Naive thymus-derived CD4-positive, alpha-beta T cell (primary cell): ENCODE measurements at places on chromosomes 4 and X. TPM values are rescaled to one million over a fixed set of nuclear protein-coding genes. Genes with fewer than 3 reads are reported as not detected.

DNA sequence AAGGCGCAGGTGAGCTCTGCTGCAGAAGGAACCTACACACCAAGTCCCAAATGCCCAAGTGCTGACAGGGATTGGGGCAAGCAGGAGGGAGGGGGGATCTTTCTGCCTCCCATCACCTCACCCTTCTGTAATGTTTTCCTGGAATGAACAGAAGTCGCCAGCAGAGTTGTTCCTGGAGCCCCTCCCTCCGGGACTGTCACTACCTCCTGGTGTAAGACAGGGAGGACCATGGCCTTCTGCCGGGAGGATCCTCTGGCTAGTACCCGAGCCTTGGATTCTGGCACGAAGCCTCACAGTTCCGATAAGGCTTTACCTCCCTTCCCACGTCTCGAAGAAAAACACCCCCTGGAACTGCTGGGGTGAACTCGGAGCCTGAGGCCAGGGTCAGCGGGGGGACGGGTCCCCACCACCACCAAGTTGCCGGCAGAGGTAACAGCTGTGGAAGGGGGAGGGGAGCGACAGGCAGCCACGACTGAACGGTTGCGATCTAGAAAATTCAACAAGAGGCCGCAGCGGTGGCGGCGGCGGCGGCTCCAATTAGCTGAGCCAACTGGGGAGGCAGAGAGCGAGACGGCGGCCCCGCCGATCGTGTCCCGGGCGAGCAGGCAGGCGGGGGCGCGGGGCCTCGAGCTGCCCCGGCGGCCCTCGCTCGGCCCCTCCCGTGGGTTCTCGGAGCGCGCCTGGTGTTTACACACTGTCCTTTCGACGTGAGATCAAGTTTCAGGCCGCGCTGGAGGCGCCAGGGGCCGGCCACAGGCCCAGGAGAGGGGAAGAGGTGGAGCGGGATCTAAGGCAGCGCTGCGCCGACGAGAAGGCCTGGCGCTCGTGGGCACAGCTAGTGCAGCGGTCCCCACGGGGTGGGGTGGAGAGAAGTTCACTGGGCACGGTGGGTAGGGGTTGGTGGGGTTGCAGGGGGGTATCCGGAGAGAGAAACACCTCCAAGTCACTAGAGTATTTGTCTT, 53.7 kb upstream of the BCOR start:
- no peak overlapping the region for H3K4me3 ChIP-seq
- DNase-seq = no peak
- H3K27ac ChIP-seq = no peak overlapping the region

DNA sequence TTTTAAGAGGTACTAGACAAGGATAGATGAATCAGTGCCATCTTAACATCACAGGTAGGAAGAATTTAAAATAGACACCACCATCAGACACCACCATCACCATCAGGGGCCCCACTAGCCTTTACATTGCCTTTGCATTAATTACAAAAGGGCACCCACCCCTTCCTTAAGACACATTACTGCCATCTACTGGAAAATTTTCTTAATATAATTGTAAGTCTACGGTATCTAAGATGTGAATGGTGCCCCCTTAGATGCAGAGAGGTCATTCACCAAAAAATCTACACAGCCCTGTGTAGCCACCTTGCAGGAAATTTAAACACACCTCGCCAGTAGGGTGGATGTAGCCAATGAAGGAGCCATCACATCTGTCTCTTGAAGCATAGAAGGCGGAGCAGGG, 184.1 kb downstream of the MID1IP1 start:
- no peak overlapping the region for H3K27ac ChIP-seq
- peak; percentile 11 for DNase-seq

KCNIP4 gene
- total RNA-seq = not detected

- no peak for DNase-seq
- H3K36me3 ChIP-seq = no peaks in the 10 kb centered on the region
- H3K4me1 ChIP-seq = no peaks in the 10 kb centered on the region
- H3K27me3 ChIP-seq = no peaks in the 10 kb centered on the region
Observed at GRCh38 chrX:134641346-134641745, 16.9 kb downstream of the PLAC1 start.

GC gene
- not detected in 2 replicates for total RNA-seq

GUCY1B1 gene
- 0.29 TPM for total RNA-seq

CXCR3 gene
- 1.5 TPM for total RNA-seq

GRCh38 chr4:41408150-41408549, 129.8 kb upstream of the LIMCH1 start:
- no peak overlapping the region for H3K4me3 ChIP-seq
- no peaks in the 10 kb centered on the region for H3K36me3 ChIP-seq
- no peak for DNase-seq
- no peak overlapping the region for H3K27ac ChIP-seq
- no peaks in the 10 kb centered on the region for H3K27me3 ChIP-seq
- no peaks in the 10 kb centered on the region for H3K4me1 ChIP-seq

GRCh38 chrX:70046978-70047377, 2.8 kb downstream of the AWAT2 start:
- H3K4me3 ChIP-seq = no peak overlapping the region
- no peak overlapping the region for H3K27ac ChIP-seq
- no peaks in the 10 kb centered on the region for H3K27me3 ChIP-seq
- no peak for DNase-seq
- no peaks in the 10 kb centered on the region for H3K4me1 ChIP-seq

GRCh38 chrX:108439426-108439942, at the start of gene COL4A5:
Gene COL4A5, plus strand, starts transcription at chrX:108439838. Its CDS starts 288 bp downstream, at chrX:108440126.
- no peaks in the 10 kb centered on the region for H3K36me3 ChIP-seq
- H3K27me3 ChIP-seq = no peaks in the 10 kb centered on the region
- no peak within 1 kb of the TSS for H3K4me3 ChIP-seq
- no peak within 1 kb of the TSS for H3K27ac ChIP-seq

DNA sequence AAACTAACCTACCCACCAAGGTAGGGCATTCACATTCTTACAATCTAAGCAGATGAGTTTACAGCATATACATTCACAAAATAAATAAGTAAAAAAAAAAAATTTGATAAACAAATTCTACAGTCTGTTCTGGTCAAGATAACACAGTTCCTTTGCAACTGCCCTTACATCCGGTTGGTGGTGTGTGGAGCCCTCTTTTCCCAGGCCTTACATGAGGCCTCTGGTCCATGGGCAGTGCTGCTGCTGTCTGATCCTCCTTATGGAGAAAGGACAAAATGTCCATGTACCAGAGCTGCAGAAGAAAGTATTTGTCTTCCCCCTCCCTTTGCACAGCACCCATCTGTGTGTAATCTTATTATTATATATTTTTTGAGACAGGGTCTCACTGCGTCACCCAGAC, 2.2 kb upstream of the SEPTIN11 start:
- H3K4me1 ChIP-seq = no peaks in the 10 kb centered on the region
- no peak overlapping the region for H3K4me3 ChIP-seq
- no peak for DNase-seq
- no peaks in the 10 kb centered on the region for H3K27me3 ChIP-seq
- no peaks in the 10 kb centered on the region for H3K36me3 ChIP-seq
- H3K27ac ChIP-seq = no peak overlapping the region

NPNT gene
- not detected for total RNA-seq

FAT1 gene
- total RNA-seq = not detected

- no peaks in the 10 kb centered on the region for H3K4me1 ChIP-seq
- H3K27ac ChIP-seq = no peak overlapping the region
- no peak overlapping the region for H3K4me3 ChIP-seq
Observed at GRCh38 chrX:136866337-136867095, 14.0 kb downstream of the RBMX start.
